ENCODE measurements at places on chromosomes 11 and 22. TPM values are rescaled to one million over a fixed set of nuclear protein-coding genes. Genes with fewer than 3 reads are reported as not detected.

The FAM180B gene
- not detected for total RNA-seq

The ADAMTS15 gene
- total RNA-seq, result 1.1 TPM

The MUC6 gene
- not detected for total RNA-seq

The OR8A1 gene
- total RNA-seq, result not detected

The TBC1D10A gene
- 12.6 TPM for total RNA-seq

The HTR3B gene
- total RNA-seq, result not detected

The SLC22A12 gene
- total RNA-seq, result not detected

The CAPN5 gene
- total RNA-seq, result 16.3 TPM

The C11orf91 gene
- not detected for total RNA-seq

The CALCA gene
- total RNA-seq, result 1.1 TPM

The CD248 gene
- total RNA-seq, result 0.83 TPM

The C11orf86 gene
- total RNA-seq, result 0.26 TPM

The IGSF22 gene
- 0.76 TPM for total RNA-seq

The IGSF9B gene
- total RNA-seq, result 6.1 TPM

The HIRA gene
- 31.4 TPM for total RNA-seq

The KCNA4 gene
- 0.14 TPM for total RNA-seq

The CFAP68 gene
- total RNA-seq, result 8.7 TPM

The SREBF2 gene
- total RNA-seq, result 93.8 TPM

The MOGAT2 gene
- total RNA-seq, result not detected

The CELSR1 gene
- total RNA-seq, result 7.8 TPM

The PHLDA2 gene
- 13.1 TPM for total RNA-seq

The C1QTNF5 gene
- total RNA-seq, result 2.1 TPM

The ZP1 gene
- not detected for total RNA-seq

The IGLL1 gene
- not detected for total RNA-seq

The TEX54 gene
- total RNA-seq, result not detected

The CHKA gene
- total RNA-seq, result 28.4 TPM

The TPBGL gene
- total RNA-seq, result not detected

The IL18BP gene
- total RNA-seq, result 3.1 TPM

The OOSP1 gene
- total RNA-seq, result not detected

The CYP2R1 gene
- total RNA-seq, result 22.5 TPM

The GLYATL1B gene
- not detected for total RNA-seq

The PNPLA5 gene
- total RNA-seq, result 4.0 TPM

The KCNJ11 gene
- 2.1 TPM for total RNA-seq

The NLRP10 gene
- not detected for total RNA-seq

The KRTAP5-1 gene
- not detected for total RNA-seq

The TMEM86A gene
- total RNA-seq, result 1.5 TPM

The MED15 gene
- total RNA-seq, result 25.3 TPM

The MRGPRX3 gene
- total RNA-seq, result not detected

The ACTN3 gene
- 36.9 TPM for total RNA-seq

The MS4A4A gene
- total RNA-seq, result not detected

The ADAMTS8 gene
- 1.6 TPM for total RNA-seq

The HEPACAM gene
- total RNA-seq, result not detected

The CRYBA4 gene
- 0.22 TPM for total RNA-seq

The FAT3 gene
- 10.7 TPM for total RNA-seq

The GPR137 gene
- total RNA-seq, result 29.5 TPM

The MRGPRE gene
- not detected for total RNA-seq

The SLC16A8 gene
- total RNA-seq, result not detected

The GLYATL2 gene
- total RNA-seq, result not detected

The CABP4 gene
- not detected for total RNA-seq

The KIRREL3 gene
- 0.10 TPM for total RNA-seq

The DCUN1D5 gene
- total RNA-seq, result 128 TPM

The SELENOM gene
- total RNA-seq, result 14.6 TPM

The PDE2A gene
- total RNA-seq, result 2.9 TPM

The OR10D3 gene
- not detected for total RNA-seq

The LARGE2 gene
- 36.6 TPM for total RNA-seq

The RIBC2 gene
- 1.9 TPM for total RNA-seq

The SPI1 gene
- total RNA-seq, result 0.42 TPM

The OR10G7 gene
- not detected for total RNA-seq

The ELMOD1 gene
- 0.15 TPM for total RNA-seq
